ENCODE measurements at places on chromosomes 4 and X.

DNA sequence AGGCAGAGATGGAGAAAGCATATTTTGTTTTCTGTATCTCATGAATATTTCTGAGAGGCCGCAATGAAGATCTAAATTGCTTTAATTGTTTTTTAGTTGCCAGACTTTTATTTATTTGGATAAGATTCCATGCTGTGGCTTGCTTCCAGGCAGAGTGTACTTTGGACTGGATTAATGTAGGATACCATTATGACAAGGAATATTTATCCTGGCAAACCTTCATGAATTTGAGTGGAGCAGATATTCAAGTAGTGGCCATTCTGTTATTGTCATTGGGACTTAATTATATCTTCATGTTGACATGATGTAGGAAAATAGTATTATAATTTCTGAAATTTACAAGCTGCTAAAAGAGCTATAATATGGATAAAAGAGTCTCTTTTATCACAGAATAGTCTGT, 182.9 kb downstream of the C4orf33 start:
- DNase-seq = no peak

- no peak for DNase-seq
These were observed 654 bp downstream of the ATOH1 start for GRCh38 chr4:93828995-93829819.

- DNase-seq = no peak
These were observed 605.9 kb downstream of the ADGRL3 start for GRCh38 chr4:61805979-61806378.

GRCh38 chr4:87180767-87181166, 39.7 kb downstream of the KLHL8 start:
- DNase-seq = no peak

- DNase-seq = no peak
These were observed 106.1 kb downstream of the CHM start for GRCh38 chrX:85941275-85941674.

DNA sequence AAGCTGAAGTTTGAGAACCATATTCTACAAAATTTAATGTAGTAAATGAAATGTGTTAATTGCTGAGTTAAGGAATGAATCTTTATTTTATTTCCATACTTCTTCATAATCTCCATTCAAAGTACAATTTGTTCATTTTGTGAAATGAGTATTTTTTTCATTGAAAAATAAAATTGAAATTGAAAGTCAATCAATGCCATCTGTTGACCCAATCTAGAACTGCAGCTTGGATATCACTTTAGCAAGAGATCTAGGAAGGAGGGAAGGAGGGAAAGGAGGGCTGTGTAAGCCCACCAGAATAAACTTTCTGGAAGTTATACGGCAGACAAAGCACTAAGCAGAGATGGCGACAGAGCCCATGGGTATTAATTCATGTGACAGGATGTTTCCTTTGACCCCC, 128.4 kb downstream of the ZMAT1 start:
- no peak for DNase-seq

DNA sequence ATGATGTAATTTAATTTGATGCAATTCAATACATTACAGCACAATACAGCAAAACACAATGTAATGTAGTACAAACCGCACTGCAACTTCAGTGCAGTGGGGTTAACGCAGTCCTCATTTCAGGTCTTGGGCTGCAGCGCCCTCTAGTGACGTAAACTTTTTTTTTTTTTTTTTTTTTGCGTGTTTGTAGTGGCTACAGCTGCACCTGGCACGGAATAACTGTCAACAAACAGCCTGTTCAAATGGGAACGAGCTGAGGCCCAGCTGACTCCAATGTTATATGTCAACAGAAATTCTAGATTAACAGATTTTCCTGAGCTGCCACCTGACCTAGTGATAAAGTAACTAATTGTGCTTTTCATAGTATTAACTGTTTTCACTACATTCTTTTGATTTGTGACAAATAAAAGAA, 33.5 kb upstream of the RASSF6 start:
- peak; percentile 18 for DNase-seq

GRCh38 chrX:22536746-22537304, 264.1 kb downstream of the CBLL2 start:
- no peak for DNase-seq

DNA sequence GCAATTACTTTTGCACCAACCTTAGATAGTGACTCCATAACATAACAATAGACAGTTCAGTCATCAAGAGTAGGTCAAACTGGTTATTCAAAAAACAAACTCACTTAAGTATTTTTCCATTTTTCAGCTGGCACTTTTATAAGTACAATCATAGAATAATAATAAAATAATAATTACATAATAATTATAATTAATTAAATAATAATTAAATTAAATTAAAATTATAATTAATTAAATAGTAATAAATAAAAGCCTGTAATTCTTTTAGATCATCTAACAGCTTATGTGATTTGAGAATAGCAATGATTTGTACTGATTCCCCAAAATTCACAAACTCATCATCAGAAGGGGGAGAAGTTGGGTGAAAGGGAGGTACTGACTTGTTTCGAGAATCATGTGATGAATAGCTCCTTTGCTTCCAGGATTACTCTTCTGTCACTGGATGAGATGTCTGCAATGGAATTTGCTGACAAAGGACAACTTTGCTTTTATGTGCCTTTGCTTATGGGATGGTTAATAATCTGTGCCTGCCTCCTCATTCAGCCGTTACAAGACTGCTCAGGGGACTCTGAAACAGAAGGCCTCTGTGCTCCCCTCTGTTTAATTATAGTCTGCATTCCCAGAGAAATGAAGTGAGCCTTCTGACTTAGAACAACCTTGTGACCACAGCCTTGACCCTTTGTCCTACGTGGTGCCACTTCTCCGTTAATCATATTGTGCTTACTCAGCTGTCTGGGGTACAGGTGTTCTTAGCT, 104.8 kb upstream of the ENPEP start:
- no peak for DNase-seq

GRCh38 chr4:56243107-56243506, 144.2 kb downstream of the AASDH start:
- DNase-seq = no peak

DNA sequence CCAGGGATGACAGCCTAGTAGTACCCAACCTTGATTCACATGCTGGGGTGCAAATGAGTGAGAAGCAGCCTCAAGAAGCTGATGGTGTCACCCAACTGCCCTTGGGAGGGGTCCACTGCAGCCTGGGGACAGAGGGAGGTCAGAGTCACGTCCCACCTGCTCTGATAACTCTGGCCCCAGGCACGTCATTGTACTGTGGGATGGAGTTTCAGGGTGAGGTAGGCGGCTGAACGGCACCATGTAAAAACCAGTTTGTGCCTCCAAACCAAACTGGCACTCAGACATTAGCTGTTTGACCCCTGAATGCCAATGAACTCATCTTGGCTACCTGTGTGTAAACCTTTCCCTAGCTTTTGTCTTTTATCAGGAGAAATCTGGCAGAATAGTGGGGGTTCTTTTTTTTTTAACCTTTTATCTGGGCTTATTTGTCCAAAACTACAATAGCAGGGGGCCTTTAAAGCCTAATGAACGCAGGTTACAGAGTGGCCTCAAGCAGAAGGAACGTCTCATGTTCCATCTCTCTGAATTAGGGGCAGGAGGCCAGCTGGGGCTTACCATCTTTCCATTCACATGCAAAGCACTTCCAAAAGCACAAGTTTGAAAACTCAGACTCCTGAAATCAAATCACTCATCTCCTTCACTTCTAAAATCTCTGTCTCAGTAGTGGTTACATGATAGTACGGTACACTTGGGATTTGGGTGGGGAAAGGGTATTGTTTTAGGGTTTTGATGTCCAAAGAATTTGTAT, 89.4 kb downstream of the IRF2 start:
- no peak for DNase-seq

DNA sequence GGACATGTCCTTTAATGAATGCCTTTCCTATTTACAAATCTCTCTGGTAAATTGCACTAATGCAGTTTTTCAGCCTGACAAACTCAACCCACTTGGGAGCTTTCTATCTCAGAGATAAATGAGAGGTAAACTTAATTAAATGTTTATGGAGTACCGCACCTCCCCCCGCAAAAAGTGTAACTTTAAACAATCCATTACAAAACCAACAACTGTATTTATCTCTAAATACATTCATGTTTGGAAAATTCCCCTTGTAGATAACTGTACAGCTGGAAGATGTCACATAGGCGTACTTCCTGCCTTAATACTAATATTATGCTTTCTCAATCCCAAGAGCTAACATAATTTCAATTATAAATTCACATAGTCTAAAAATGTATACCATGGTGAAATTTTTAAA, 215.5 kb downstream of the LDB2 start:
- no peak for DNase-seq

- no peak for DNase-seq
These were observed 327.0 kb downstream of the HNRNPD start for GRCh38 chr4:82046796-82047195.

- no peak for DNase-seq
These were observed 112.6 kb downstream of the PHKA2 start for GRCh38 chrX:18871161-18871890.

Data from GM18507 (cell line).